ENCODE measurements at places on chromosomes 3 and 15.

- no peak for DNase-seq
Observed at GRCh38 chr3:140711390-140712035, 33.6 kb downstream of the TRIM42 start.

GRCh38 chr3:160370987-160371857, 27.8 kb downstream of the IFT80 start:
- DNase-seq = no peak

DNA sequence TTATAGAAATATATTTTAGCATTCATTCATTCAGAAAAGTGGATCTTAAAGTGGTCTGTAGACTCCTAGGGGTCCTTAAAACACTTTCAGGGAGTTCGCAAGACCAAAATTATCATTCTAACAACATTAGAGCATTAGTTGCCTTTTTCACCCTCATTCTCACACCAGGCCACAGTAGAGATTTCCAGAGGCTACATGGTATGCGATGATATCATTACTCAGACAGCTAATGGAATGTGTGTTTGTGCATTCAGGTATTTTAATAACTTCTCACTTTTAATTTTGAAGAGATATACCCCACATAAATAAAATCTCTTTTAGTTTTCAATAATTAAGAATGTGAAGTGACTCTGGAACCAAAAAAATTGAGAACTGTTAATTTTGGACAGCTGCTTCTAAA, 206.9 kb downstream of the NSUN3 start:
- DNase-seq = no peak

DNA sequence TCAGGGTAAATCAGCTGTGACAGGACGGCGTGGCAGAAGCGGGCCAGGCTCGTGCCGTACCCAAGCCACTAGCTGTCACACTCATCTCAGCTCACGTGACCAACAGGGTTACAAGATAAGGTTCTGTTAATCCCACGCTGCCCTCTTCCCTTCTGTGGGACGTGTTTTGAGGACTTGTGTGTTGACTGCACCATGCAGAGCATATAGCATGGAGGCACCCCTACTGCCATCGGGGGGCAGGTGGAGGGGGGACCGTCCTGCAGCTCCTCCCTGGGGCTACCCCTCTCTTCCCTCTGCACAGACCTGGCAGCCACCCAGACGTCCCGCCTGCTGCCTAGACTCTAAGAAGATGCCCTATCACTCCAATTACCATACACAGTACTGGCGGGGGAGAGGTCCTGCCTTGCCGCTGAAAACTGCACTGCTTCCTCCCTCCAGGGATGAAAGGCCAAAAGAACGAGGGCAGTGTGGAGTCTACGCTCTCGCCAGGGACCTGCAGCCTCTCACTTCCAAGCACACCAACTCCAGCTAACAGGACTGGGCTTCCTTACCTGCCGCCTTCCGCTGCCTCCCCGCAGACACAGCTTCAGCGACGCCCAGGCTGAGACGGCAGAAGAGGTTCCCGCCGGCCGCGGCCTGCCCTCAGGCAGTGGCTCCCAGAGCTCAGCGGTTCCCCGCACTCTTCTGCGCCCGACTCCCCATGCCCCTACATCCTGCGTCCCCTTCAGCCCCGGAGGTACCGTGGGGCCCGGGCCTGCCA, at the start of gene TNK2:
TNK2 (minus strand) TSS at position 618 of the 760 bp plus-strand sequence. CDS start 19,963 bp downstream, outside the sequence.
- no peak for DNase-seq

GRCh38 chr15:62816342-62817069, 226.0 kb upstream of the TPM1 start:
- DNase-seq = no peak

- no peak for DNase-seq
Observed at GRCh38 chr15:69154078-69154477, 6.4 kb upstream of the GLCE start.

GRCh38 chr3:119336823-119337222, 42.6 kb downstream of the ARHGAP31 start:
- no peak for DNase-seq

DNA sequence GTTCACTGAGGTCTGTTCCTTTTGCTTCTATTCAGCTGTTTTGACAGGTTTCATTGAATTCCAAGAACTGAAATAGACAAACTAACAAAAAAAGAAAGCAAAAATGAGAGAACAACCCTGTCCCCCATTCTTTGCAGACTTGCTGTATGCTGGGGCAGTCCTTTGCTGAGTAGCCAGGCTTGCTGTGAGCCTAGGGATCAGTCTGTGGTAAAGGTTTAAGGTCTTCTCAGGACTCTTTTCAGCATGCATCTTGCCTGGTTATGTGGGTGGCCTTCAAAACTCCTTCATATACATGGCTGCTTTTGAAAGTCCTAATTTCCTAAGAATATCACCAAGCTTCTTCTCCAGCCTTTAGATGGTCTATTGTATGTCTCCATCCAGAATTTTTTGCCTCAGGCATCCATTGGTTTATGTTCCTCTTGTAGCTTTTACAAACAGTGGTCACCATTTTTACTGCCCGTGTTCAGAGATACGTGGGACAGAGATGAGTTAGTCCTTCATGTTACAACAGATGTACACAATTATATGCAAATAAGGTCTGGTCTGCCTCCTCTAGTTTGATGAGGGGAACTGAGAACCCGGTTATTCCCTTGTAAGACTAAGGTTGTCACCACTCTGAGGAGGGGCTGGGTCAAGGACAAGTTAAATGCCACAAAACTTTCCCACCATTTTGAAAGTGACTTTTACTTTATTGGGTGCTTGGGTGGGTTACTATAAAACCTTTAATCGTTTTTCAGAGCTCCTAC, 41.4 kb downstream of the SACM1L start:
- no peak for DNase-seq

DNA sequence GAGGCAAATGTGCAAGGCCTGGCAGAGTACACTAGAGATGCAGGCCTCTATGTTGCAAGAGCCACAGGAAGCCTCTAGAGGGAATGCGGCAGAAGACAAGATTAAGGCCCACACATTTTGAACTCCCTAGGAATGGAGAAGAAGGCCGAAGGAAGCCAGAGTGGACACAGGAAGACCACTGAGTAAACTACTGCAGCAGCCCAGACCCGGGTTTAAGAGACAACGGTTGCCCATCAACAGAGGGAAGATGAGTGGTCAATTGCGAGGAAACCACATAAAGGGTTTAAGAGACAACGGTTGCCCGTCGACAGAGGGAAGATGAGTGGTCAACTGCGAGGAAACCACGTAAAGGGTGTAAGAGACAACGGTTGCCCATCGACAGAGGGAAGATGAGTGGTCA, 14.6 kb downstream of the CHSY1 start:
- DNase-seq = no peak

DNA sequence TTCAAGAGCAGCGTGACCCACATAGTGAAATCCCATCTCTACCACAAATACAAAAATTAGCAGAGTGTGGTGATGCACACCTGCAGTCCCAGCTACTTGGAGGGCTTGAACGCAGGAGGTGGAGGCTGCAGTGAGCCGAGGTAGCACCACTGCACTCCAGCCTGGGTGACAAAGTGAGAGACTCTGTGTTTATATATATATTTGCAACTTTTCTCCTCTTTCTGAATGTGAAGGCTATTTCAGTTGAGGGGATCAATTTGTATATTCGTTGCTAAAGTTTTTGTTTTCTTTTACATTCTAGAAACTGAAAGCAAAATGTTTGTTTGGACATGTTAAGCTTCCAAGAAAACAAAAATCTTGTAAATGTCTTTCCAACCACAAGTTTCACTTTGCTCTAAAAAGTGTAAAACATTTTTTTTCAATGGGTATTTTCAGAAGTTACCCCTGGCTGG, 29.8 kb upstream of the FAM98B start:
- no peak for DNase-seq

DNA sequence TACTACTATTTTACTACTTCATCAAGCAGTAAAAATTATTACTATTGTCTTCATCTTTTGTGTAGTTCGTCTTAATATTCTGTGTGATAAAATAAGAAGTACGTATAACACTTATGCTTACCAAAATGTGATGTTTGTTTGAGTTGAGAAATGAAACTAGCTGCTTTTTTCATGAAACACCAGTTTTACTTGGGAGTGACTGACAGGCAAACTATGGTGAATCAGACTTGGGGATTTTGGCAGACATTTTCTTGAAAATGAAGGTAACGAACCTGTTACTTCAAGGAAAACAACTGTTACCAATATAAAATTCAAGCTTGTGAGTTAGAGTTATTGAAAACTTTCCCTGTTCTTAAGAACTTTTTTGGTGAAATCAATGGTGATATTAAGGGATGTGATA, 10.3 kb downstream of the U2SURP start:
- DNase-seq = no peak

GRCh38 chr3:152243301-152243711, 25.4 kb upstream of the MBNL1 start:
- DNase-seq = no peak

- DNase-seq = no peak
Observed at GRCh38 chr3:69104586-69104985, 17.8 kb downstream of the LMOD3 start.

DNA sequence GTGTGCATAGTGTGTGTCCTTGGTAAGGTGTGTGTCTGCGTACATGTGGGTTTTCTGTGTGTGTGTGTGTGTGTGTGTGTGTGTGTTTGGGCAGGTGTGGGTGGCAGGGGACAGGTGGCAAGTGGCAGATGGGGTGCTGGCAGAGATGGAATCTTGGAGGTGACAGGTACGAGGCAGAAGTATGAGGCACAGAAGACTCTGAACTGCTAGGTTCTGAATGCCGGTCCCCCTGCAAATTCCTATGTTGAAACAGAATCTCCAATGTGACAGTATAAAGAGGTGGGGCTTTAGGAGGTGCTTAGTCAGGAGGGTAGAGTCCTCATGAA, 29.8 kb downstream of the SRPRB start:
- DNase-seq = no peak

DNA sequence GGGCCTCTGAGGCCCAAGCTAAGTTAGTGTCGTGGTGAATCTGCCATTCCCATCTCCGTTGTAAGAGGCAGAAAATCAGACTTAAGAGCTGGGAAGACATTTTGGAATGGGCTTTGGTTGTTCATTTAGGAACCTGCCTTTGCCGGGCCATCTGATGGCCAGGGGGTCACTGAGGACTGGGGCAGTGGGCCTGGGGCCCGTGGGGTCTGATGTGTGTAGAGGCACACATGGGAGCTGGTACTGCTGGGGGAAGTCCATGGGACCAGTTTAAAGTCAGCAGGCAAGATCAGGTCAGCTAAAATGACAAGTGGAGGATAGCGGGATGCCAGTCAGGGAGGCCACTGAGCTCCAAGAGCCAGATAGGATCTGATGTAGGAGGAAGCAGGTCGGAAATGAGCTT, 38.3 kb upstream of the RGMA start:
- DNase-seq = no peak

- no peak for DNase-seq
Observed at GRCh38 chr15:84734794-84735479, 13.5 kb upstream of the ZNF592 start.

DNA sequence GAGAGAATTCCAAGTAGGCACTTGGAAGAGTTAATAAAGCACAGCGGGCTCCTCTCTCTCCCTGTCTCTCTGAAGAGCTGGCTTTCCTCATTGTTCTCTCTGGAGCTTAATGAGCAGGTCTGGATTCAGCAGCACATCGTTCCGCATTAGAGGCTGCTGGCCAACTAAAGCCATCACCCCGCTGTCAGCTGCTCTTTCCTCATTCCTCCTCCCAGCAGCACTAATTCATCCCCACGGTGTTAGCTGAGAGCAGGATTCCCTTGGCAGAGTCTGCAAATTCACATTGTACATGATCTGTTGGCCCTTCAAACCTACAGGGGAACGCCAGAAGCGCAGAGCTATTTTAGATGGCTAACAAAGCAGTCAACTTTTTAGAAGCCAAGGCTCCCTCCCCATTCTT, 44.2 kb downstream of the SGO1 start:
- no peak for DNase-seq

GRCh38 chr3:194072691-194073279, 63.2 kb upstream of the HES1 start:
- DNase-seq = no peak

DNA sequence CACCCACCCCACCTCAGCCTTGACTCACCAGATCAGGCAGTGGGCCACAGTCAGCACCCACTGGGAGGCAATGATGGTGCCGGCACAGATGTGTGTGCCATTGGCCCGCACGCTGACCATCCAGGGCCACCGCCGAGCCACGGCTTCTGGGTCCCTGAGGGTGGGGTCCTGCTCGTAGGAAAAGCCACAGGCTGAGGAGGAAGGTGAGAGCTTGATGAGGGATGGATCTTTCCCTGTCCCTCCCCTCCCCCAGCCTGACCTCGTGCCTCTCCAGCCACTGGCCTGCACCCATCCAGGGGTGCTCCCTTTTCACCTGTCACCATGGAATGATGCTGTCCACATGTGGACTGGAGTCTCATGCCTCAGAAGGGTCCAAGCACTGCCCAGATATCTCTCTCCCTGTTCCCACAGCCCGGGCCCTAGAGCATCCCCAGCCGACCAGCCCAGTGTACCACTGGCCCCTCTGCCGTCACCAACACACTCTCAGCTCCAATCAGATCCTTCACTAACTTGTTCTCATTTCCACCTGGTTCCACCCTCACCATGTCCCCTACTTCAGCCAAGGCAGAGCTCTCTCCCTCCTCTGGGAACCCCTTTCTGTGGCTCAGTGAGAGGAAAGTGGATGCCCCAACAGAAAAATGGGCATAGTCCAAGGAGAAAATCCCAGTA, 2.0 kb downstream of the PRSS50 start:
- DNase-seq = no peak

DNA sequence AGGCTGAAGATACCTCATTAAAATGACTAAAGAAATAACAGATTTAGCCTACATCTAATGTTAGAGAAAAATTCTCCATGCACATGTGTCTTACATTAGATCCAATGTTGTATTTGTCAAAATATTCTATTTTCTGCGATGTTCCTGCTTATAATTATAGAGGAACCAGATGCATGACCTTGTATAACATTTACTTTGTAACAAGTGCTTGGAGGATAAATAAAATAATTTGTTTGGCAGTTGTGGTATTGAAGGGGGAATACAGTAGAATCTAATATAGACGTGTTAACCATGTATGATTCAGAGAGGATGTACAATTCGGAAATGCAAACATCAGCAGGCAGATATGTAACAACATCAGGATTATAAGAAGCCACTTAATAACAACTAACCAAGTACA, 922.2 kb downstream of the TUSC7 start:
- DNase-seq = no peak

DNA sequence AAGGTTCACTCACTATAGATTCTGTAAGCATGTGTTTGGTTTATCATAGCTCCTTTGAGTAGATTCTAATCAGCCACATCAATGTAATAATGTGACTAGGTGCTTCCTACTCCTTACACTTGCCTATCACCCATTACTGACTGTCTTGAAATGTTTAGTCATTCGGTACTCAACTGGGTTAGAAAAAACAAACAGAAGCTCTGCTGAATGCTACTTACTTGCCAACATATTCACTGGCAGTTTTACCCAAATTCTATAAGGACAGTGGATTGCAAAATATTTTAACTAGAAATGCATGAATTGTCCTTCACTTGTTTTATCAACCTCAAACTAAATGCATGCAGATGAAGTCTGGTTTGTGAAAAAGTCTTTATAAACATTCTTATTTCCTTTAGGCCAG, 352.1 kb upstream of the ALCAM start:
- no peak for DNase-seq

GRCh38 chr15:79213650-79214049, 68.9 kb upstream of the ANKRD34C start:
- no peak for DNase-seq
